ENCODE measurements at places on chromosomes 16 and 17.

GRCh38 chr17:31462261-31462660 is 70.8 kb downstream of the RAB11FIP4 start:
- no peak for DNase-seq

DNA sequence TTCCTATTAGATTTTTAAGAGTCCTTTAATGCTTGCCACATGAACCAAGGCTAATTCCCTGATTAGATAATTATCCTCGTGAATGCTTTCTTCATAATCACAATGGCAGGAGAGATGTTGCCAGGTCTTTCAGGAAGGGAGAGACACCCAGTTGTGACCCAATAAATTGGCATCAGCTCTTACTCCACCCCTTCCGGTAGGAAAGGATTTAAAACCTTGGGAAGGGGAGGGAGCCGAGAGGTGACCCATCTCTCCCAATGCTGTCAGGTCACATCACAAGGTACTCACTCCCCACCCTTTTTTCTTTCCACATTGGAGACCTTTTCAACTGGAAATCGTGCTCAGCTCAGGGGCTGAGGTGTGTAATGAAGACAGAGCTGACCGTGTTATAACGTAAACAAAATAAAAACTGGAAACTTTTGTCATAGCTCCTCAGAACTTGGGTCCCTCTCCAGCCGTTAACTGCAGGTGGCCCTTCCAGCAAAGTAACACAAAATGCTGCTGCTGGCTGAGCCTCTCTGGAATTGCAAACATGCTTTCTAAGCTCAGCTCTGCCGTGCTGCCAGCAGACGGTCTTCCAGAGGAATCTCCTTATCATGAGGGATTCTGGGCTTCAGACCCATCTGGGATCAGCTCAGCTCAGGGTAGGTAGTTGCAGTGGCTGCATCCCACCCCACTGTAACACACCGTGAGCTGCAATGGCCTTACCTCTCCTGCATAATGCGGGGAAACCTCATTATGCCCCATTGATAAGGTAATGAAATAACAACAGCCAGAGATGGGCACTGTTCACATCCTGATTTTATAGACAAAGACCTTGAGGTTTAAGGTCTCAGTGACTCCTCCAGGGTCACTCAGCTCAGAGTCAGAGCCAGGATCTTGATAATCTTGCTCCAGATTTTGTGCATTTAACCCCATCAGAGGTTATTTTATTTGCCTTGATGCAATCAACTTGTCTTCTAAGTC is 15.6 kb downstream of the TMEM100 start:
- DNase-seq, result no peak

GRCh38 chr17:76138234-76138895 is 2.7 kb downstream of the FOXJ1 start:
- no peak for DNase-seq

GRCh38 chr16:54241525-54241924 is 45.1 kb downstream of the IRX3 start:
- DNase-seq, result no peak

DNA sequence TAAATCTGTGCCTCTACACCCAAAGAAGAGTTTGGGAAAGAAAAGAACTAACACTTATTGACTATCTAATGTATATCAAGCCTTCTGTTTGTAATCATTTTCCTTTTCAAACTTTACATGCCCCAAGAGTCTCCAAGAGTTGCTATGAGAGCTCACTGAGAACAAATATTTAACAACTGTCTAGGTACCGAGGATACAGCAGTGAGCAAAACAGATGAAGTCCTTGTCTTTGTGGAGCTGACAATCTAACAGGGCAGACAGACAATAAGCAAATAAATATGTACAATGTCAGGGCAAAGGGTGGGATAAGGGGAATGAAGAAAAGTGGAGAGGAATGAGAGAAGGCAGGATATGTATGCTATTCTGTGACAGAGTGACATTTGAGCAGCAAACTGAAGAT is 64.8 kb upstream of the KSR1 start:
- DNase-seq, result no peak

DNA sequence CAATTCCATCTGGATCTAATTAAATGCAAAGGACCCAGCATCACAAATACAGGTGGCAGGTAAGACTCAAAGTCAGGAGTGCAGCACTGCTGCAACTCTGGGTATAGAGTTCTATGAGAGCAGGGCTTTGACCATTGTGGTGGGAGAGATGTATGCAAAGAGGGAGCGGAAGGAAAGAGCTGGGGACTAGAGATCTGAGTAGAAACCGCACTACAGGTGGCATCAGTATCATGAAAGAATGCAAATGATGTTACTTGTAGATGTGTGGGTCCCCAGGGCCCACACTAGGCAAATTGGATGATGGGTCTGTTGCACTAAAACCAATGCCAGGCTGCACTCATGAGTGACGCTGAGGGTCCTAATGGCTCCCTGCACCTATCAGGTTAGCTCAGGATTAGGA is 287.1 kb upstream of the ASIC2 start:
- DNase-seq, result no peak

- peak; percentile 85 for DNase-seq
Measured at GRCh38 chr16:3021449-3022207, 1.5 kb downstream of the TNFRSF12A start.

- no peak for DNase-seq
Measured at GRCh38 chr16:88050952-88051660, 99.9 kb downstream of the BANP start.

- DNase-seq, result no peak
Measured at GRCh38 chr16:85483424-85483823, 129.7 kb upstream of the GSE1 start.
